Uterus (tissue), 4 donors: ENCODE measurements at places on chromosomes 2 and 18. TPM values are rescaled to one million over a fixed set of nuclear protein-coding genes. Genes with fewer than 3 reads are reported as not detected.

The ACTG2 gene
- 846 TPM for total RNA-seq

- H3K4me3 ChIP-seq: no peak overlapping the region
- DNase-seq: no peak
- H3K27me3 ChIP-seq: no peaks in the 10 kb centered on the region
- no peaks in the 10 kb centered on the region for H3K36me3 ChIP-seq
- no peak overlapping the region for H3K27ac ChIP-seq
These were observed 162.0 kb downstream of the SPP2 start for GRCh38 chr2:234212534-234212933.

GRCh38 chr2:109448207-109448606 is 165.6 kb downstream of the SEPTIN10 start:
- H3K4me3 ChIP-seq: no peak overlapping the region
- no peaks in the 10 kb centered on the region for H3K36me3 ChIP-seq
- no peaks in the 10 kb centered on the region for H3K4me1 ChIP-seq
- no peak overlapping the region for H3K27ac ChIP-seq

GRCh38 chr2:196808083-196808665 is 981 bp downstream of the C2orf66 start:
- no peaks in the 10 kb centered on the region for H3K36me3 ChIP-seq
- no peaks in the 10 kb centered on the region for H3K27me3 ChIP-seq
- no peak overlapping the region for H3K4me3 ChIP-seq
- no peak overlapping the region for H3K27ac ChIP-seq

- no peaks in the 10 kb centered on the region for H3K4me1 ChIP-seq
- DNase-seq: no peak
- no peak overlapping the region for H3K27ac ChIP-seq
- H3K36me3 ChIP-seq: no peaks in the 10 kb centered on the region
- no peak overlapping the region for H3K4me3 ChIP-seq
- no peaks in the 10 kb centered on the region for H3K27me3 ChIP-seq
These were observed 654.9 kb upstream of the HS6ST1 start for GRCh38 chr2:128973566-128973965.

DNA sequence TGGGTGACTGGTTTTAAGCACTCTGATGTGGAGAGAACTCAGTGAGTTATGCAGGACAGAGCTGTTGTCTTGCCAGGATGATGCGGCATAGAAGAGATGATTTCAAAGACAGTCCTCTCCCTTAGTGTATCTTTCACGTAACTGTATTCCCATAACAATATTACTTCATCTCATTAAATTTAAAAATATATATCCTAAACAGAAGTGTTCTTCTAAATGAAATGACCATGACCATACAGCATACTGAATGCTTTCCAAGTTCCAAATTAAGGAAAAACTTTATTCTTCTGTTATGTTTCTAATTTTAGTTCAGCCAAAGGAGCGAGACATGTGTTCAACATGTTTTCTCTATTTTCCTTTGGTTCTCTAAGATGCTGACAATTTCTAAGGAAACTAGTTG is 600.1 kb upstream of the FSHR start:
- no peaks in the 10 kb centered on the region for H3K4me1 ChIP-seq
- H3K4me3 ChIP-seq: no peak overlapping the region
- no peak for DNase-seq

- H3K36me3 ChIP-seq: no peaks in the 10 kb centered on the region
- H3K4me3 ChIP-seq: no peak overlapping the region
- H3K27ac ChIP-seq: no peak overlapping the region
- DNase-seq: no peak
These were observed 32.0 kb downstream of the LGALSL start for GRCh38 chr2:64485961-64486360.

DNA sequence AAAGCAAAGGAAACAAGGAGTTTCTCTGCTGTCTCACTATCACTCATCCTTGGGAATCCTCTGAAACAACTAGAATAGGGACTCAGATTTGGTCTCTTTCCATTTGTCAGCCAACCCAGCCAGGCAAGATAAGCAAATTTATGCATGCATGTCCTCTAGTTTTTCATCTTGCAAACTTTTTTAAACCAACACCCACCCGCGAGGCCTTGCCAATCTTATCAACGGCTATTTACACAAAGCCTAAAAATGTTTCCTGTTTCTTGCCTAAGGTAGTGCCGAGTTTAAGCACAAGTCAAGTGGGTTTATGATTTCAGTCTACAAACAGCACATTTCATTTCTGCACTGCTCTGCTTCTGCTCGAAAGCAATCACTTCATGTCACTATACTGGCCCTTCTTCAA is 240.9 kb downstream of the STK39 start:
- no peaks in the 10 kb centered on the region for H3K4me1 ChIP-seq
- H3K36me3 ChIP-seq: no peaks in the 10 kb centered on the region
- H3K27me3 ChIP-seq: no peaks in the 10 kb centered on the region
- DNase-seq: no peak
- H3K4me3 ChIP-seq: no peak overlapping the region

DNA sequence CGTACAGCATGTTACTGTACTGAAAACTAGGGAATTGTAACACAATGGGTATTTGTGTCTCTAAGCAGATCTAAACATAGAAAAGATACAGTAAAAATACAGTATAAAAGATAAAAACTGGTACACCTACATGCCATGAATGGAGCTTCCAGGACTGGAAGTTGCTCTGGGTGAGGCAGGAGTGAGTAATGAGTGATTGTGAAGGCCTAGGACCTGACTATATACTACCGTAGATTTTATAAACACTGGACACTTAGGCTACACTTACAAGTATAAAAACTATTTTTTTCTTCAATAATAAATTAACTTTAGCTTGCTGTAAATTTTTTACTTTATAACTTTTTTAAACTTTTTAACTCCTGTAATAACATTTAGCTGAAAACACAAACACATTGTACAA is 324.4 kb upstream of the TNP1 start:
- H3K4me3 ChIP-seq: no peak overlapping the region
- no peaks in the 10 kb centered on the region for H3K27me3 ChIP-seq
- H3K27ac ChIP-seq: no peak overlapping the region
- no peak for DNase-seq

DNA sequence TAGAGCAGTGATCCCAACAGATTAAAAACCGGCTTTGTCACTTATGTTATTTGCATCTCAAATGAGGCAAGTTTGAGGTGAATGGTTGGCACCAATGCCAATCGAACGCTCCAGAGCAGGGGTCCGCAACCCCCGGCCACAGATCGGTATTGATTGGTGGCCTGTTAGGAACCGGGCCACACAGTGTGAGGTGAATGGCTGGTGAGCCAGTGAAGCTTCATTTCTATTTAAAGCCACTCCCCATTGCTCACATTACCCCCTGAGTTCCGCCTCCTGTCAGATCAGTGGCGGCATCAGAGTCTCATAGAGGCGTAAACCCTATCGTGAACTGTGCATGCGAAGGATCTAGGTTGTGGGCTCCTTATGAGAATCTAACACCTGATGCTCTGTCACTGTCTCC is 132.0 kb downstream of the TMEM182 start:
- H3K27ac ChIP-seq: no peak overlapping the region
- no peaks in the 10 kb centered on the region for H3K4me1 ChIP-seq
- H3K36me3 ChIP-seq: no peaks in the 10 kb centered on the region
- no peak for DNase-seq
- no peaks in the 10 kb centered on the region for H3K27me3 ChIP-seq
- H3K4me3 ChIP-seq: no peak overlapping the region

- no peak overlapping the region for H3K4me3 ChIP-seq
- DNase-seq: no peak
- no peak overlapping the region for H3K27ac ChIP-seq
- no peaks in the 10 kb centered on the region for H3K27me3 ChIP-seq
These were observed 8.0 kb downstream of the WDR7 start for GRCh38 chr18:56659111-56659510.

- no peaks in the 10 kb centered on the region for H3K27me3 ChIP-seq
- no peak overlapping the region for H3K4me3 ChIP-seq
- no peak for DNase-seq
- no peaks in the 10 kb centered on the region for H3K4me1 ChIP-seq
These were observed 107.7 kb downstream of the COL6A3 start for GRCh38 chr2:237306083-237306786.

- no peak for DNase-seq
- no peak overlapping the region for H3K27ac ChIP-seq
- no peak overlapping the region for H3K4me3 ChIP-seq
- no peaks in the 10 kb centered on the region for H3K4me1 ChIP-seq
These were observed 36.8 kb downstream of the PDIA6 start for GRCh38 chr2:10775831-10776230.

The CELF4 gene
- 0.18 TPM for total RNA-seq

DNA sequence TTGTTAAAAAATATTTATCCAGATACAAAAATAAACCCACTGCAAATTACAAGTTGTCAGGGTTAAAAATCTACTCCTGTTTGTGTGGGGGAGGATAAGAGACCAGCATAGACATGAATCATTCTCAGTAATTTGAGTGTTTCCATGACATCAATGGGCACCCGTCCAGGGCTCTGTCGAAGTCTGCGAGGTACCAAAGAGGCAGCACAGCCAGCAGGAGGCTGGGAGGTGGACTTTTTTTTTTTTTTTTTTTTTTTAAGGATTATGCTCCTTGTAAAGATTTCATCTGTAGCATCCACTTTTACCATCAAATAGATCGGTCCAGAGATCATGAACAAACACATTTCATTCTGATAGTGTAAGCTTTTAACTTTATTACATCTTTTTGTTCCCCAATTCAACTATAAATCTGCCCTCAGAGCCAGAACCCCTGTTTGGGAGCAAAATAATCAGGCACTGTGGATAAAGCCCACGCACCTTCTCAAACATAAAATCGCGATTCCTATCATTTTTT is 182.0 kb downstream of the TCF4 start:
- H3K36me3 ChIP-seq: no peaks in the 10 kb centered on the region
- no peaks in the 10 kb centered on the region for H3K4me1 ChIP-seq
- H3K27me3 ChIP-seq: no peaks in the 10 kb centered on the region
- H3K27ac ChIP-seq: peak overlapping the region; percentile 74
- H3K4me3 ChIP-seq: peak overlapping the region; percentile 0
- DNase-seq: peak; percentile 89

GRCh38 chr2:70043252-70043875 is 43.9 kb upstream of the PCBP1 start:
- H3K4me1 ChIP-seq: no peaks in the 10 kb centered on the region
- H3K27me3 ChIP-seq: no peaks in the 10 kb centered on the region
- H3K27ac ChIP-seq: no peak overlapping the region

GRCh38 chr18:79013869-79014268 is 34.3 kb downstream of the SALL3 start:
- H3K27ac ChIP-seq: no peak overlapping the region
- H3K4me1 ChIP-seq: no peaks in the 10 kb centered on the region
- no peak for DNase-seq
- no peaks in the 10 kb centered on the region for H3K36me3 ChIP-seq
- no peaks in the 10 kb centered on the region for H3K27me3 ChIP-seq

DNA sequence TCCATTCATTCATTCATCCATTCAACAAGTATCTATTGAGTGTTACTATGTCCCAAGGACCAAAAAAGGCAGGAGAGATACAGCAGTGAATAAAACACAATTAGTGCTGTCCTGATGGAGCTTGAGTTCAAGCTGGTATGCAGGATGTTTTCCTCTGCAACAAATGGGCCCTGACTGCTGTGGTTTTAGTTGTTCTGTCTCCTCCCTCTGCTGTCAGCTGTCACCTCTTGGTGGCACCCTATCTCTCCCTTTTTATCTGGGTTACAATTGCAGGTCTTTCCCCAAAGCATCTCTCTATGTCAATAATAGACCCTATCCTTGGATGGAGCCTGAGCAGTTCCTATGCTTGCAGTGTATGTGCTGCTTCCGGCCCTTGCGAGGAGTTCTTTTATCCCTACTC is 304.8 kb downstream of the PDE11A start:
- no peaks in the 10 kb centered on the region for H3K27me3 ChIP-seq
- H3K4me1 ChIP-seq: no peaks in the 10 kb centered on the region
- no peaks in the 10 kb centered on the region for H3K36me3 ChIP-seq
- H3K27ac ChIP-seq: no peak overlapping the region

- no peaks in the 10 kb centered on the region for H3K36me3 ChIP-seq
- no peak within 1 kb of the TSS for H3K4me3 ChIP-seq
- H3K27me3 ChIP-seq: peaks cover 17% of the 10 kb centered on the region
- H3K4me1 ChIP-seq: no peaks in the 10 kb centered on the region
These were observed at the start of gene KIF1A for GRCh38 chr2:240819858-240820606. KIF1A (minus strand) TSS chr2:240820219; CDS start chr2:240797752, 22,467 bp downstream.

- no peaks in the 10 kb centered on the region for H3K36me3 ChIP-seq
- no peak overlapping the region for H3K27ac ChIP-seq
- no peaks in the 10 kb centered on the region for H3K27me3 ChIP-seq
- DNase-seq: no peak
- no peak overlapping the region for H3K4me3 ChIP-seq
These were observed 334.3 kb downstream of the CLIP4 start for GRCh38 chr2:29449499-29449898.

The KANSL3 gene
- 73.0 TPM for total RNA-seq

DNA sequence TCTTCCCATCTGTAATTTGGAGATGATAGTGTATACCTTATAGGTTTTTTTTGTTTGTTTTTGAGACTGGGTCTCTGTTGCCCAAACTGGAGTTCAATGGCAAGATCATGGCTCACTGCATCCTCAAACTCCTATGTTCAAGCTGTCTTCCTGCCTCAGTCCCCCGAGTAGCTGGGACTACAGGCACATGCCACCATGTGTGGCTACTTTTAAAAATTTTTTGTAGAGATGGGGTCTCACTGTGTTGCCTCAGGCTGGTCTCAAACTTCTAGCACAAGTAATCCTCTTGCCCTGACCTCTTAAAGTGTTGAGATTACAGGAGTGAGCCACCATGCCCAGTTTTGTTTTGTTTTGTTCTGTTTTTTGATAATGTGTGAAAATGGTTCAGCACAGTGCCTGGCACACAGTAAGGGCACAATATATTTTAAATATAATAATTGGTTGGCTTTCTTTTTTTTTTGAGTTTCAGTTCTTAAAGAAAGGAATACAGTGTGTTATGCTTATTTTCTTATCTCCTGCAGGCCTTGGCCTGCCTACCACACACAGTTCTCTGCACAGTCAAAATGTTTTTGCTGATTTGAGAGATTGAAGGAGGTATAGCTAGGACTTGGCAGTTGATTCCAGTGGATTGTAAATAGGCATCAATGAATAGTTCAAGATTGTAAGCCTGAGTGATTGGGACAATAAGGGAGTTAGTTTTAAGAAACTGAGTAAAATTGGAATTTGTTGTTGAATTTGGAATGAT is 6.1 kb downstream of the ACTR3 start:
- no peak for DNase-seq
- no peaks in the 10 kb centered on the region for H3K27me3 ChIP-seq
- no peaks in the 10 kb centered on the region for H3K36me3 ChIP-seq
- no peak overlapping the region for H3K4me3 ChIP-seq
- peaks cover 19% of the 10 kb centered on the region for H3K4me1 ChIP-seq
- H3K27ac ChIP-seq: no peak overlapping the region

DNA sequence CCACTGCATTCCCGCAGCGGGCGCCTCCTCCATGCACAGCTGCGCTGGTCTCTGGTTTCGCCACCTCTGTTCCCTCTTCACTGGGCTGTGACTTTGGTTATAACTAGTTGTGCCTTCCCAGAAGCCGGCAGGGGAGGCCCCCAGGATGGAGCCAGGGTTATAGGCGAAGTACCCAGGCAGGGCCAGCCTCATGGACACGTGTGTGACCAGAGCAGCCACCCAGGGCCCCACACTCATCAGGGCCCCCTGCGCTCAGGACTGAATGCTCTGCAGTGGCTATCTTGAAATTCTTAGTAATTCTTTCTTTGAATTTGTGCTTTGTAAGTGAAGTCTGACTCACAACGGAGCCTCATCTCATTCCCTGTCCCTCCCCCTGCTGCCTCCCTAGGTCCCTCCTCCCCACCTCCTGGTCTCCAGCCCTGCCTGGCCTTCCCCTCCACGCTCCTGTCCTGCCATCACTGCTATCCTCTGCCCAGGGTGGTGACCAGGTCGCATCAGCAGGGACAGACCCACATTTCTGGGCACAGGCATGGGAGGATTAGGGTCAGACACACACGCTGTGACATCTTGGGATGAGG is 38.1 kb upstream of the LBH start:
- H3K4me3 ChIP-seq: no peak overlapping the region
- no peaks in the 10 kb centered on the region for H3K36me3 ChIP-seq
- DNase-seq: no peak
- no peak overlapping the region for H3K27ac ChIP-seq
- H3K4me1 ChIP-seq: no peaks in the 10 kb centered on the region
- no peaks in the 10 kb centered on the region for H3K27me3 ChIP-seq
